ENCODE measurements at places on chromosomes 3 and 15. TPM values are rescaled to one million over a fixed set of nuclear protein-coding genes. Genes with fewer than 3 reads are reported as not detected.

Gene CLSTN2
- under 0.01 TPM for total RNA-seq

Gene ISLR
- total RNA-seq, result under 0.01 TPM

Gene LRRC57
- total RNA-seq, result 10.0 TPM

Gene GOLGA6A
- not detected for total RNA-seq

Gene APOD
- not detected for total RNA-seq

Gene ATP13A5
- not detected for total RNA-seq

- DNase-seq, result no peak
Measured at GRCh38 chr3:12316253-12316652, 27.4 kb downstream of the PPARG start.

DNA sequence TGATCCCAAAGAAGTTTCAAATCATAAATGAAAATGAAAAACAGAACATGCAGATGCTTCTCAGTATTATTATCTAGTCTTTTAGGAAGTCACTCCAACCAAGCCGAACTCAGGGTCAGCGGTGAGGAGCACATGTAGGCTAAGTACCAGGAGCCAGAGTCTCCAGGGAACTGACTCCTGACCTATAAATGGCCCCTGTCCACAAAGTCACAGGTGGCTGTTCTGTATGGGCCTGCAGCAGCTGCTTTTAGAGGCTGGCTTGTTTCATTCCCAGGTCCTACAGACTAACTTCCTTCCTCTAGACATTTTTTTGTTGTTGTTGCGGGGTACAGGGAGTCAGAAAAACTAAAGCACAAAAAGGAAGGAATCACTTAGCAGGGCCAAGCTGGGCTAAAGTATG, 54.6 kb downstream of the DAPK2 start:
- DNase-seq, result no peak

DNA sequence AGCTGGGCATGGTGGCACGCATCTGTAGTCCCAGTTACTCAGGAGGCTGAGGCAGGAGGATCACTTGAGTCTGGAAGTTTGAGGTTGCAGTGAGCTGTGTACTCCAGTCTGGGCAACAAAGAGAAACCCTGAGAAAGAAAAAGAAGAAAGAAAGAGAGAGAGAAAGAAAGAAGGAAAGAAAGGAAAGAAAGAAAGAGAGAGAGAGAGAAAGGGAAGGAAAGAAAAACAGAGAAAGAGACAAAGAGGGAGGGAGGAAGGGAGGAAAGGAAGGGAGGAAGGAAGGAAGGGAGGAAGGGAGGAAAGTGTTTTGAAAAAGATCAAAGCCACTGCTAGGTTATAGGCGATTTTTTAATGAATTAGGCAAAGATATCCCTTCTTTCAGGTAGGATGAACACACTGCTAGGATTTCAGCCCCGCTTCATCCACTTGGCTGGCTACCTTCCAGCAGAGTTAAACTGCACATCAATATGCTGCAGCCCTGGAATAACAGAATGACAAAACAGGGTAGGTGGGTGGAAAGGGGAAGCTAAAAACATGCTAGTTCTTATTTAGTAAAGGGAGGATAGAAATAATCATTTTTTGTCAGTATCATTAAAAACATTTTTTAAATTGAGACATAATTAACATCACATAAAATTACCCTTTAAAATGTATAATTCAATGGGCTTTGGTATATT, 12.8 kb upstream of the PPARG start:
- no peak for DNase-seq

DNA sequence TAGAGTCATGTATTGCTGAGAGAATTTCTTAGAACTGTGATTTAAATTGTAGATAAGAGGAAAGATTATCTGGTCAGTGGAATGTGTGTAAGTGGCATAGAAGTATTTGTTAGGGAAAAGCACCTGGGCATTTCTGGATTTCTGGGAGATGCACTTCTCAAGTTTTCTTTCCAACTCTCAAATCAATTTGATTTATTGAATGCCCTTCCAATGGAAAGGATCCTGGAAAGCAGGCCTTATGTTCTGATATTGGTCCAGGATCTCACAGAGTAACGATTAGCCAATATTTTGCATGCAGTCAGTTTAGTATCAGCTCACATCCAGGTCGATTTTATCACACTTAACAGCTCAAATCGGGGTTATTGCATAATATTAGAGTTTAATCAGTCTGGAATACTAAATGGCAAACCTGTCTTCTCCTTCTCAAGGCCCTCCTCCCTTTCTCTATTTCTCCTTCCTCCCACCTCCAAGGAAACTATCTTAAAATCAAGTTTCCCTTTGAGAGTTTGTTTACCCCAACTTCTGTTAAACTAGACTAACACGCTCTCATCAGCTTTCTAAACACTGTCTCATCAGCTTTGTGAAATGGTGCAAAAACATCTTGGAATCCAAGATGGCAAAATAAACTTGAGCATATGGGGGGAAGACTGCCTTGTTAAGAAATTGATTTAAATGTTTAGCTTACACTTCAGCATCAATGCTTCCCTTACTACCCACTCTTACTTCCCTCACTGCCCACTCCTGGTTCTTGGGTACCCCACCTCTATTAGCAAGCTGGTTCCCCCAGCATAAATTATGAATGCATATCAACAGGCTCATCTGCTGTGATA, 9.5 kb downstream of the SOX2 start:
- DNase-seq, result no peak

DNA sequence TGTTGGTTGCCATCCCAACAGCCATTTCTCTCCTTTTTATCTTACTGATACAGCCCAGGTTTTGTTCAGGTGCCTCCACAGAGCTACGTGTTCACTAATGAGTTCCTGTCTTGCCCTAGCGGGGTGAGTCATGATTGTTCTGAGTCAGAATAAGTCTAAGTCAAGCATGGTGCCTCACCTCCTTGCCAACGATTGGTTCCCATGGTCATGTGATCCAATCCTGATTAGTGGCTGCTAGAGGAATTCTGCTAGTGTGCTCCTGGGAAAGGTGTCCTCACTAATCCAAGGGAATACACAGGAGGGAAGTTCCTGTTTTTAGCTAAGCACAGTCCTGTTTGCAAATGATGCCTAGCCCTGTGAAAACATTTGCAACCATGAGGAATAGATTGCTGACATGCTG, 99.8 kb downstream of the NSUN3 start:
- peak; percentile 34 for DNase-seq

DNA sequence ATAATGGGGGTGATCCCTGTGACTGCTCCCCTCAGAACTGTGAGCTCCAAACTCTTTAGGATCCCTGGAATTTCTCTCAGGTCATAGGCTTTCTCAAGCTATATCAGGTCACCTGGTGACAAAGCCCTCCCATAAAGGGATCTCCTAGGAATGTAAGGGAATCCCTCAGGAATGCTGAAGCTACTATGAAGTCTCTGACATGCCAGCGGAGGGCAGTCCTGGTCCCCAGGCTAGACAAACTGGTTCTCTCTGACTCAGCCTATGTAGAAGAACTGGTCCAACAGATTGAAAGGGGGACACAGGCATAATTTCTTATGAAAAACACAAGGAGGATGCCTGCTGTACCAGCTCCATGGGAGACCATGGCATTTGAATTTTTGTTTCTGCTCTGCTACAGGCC, 6.7 kb downstream of the LPCAT4 start:
- DNase-seq, result no peak

GRCh38 chr3:45088543-45089358, 57.4 kb downstream of the CDCP1 start:
- DNase-seq, result no peak

GRCh38 chr15:86125775-86126174, 46.1 kb downstream of the AGBL1 start:
- no peak for DNase-seq

DNA sequence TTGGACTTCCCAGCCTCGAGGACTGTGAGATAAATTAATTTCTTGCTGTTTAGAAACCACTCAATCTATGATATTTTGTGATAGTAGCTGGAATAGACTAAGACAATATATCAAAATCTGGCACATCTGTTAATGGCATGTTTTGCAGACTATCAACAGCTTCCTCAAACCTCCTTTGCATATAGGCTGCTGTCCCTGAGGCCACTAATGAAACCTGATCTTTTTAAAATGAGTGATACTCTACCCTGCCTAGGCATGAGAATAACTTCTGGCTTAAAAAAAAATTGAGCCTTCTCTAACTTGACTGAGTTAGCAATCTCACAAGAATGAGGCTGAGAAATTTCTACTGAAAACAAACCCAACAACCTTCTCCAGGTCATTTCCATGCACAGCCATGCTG, 176.0 kb upstream of the CRBN start:
- DNase-seq, result no peak

DNA sequence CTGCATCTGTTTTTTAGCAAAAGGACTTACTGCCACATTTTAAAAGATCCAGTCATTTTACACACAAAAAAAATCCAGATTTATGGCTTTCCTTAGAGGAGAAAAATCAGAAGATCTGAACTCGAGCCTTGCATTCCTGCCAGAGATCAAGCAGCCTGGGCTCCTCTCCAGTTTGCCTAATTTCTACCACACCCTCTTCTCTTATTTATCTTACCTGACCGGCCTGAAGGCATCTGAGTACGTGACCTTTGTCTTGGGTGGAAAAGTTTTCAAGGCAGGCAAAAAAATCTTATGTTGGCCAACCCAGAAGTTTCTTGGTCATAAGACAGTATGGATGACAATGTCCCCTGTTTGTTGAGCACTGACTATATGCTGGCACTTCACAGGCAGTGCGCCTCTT, 60.3 kb downstream of the CHRD start:
- DNase-seq, result no peak

DNA sequence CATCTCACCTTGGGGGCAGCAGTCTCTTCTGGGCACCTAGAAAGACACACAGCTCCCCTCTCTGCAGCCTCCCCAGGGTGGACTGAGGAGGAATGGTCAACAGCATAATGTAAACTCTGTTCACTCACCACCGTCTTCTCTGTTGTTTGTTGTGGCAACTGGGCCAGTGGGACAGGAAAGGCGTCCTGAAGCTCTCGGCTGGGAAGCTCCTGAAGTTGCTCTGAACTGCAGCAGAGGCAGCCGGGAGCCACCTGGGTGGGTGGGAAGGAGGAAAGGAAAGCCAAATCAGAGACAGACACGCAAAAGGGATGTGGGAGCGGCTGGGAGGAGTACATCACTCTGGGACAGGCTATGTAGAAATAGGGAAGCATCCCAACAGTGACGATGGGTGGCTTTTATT, 52.7 kb downstream of the MYLK start:
- DNase-seq, result no peak

DNA sequence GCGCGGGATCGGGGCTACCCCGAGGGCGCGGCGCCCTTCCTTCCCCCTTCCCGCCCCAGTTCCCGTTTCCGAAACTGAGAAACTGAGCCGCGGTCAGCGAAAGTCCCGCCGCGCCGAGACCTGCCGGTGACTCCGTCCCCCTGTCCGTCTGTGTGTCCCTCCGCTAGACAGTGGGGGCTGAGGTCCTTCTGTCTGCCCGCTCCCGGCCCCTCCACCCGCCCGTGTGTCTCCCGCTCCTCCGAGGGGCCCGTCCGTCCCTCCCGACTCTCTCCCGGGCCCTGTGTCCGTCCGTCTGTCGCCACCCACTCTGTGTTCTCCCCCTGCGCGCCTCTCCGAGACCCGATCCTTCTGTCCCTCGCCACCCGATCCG, 426 bp downstream of the PRKCD start:
- no peak for DNase-seq

- DNase-seq, result no peak
Measured at GRCh38 chr3:5019411-5020241, 40.4 kb downstream of the BHLHE40 start.

- no peak for DNase-seq
Measured at GRCh38 chr3:88312256-88312655, 162.5 kb downstream of the C3orf38 start.

DNA sequence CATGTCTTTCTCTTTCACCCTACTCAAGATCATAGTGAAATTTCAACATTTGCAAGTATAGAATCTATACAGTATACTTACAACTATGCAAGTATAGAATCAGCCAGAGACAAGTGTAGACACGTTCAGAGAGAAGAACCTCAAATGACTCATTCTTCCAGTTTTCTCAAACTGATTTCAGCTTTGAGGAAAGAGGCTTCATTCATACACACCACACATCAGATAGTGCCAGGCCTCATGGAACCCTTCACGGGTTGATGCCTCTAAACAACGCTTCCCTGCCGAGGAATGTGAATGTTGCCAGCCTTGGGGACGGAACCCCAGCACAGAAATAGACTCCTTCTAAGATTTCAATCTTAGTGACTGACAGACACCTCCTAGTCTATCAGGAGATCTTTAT, 135.7 kb downstream of the FOXP1 start:
- peak; percentile 46 for DNase-seq

- no peak for DNase-seq
Measured at GRCh38 chr15:74109713-74110112, 20.7 kb upstream of the ISLR2 start.
